Cardiac fibroblast (primary cell): ENCODE measurements at places on chromosomes 16 and 17.

- no peak for DNase-seq
These were observed 5.8 kb downstream of the CEP20 start for GRCh38 chr16:15882563-15882962.

- DNase-seq: no peak
These were observed 12.5 kb downstream of the DRC3 start for GRCh38 chr17:17985153-17985552.

- DNase-seq: no peak
These were observed 3.3 kb downstream of the STX4 start for GRCh38 chr16:31036691-31037090.

DNA sequence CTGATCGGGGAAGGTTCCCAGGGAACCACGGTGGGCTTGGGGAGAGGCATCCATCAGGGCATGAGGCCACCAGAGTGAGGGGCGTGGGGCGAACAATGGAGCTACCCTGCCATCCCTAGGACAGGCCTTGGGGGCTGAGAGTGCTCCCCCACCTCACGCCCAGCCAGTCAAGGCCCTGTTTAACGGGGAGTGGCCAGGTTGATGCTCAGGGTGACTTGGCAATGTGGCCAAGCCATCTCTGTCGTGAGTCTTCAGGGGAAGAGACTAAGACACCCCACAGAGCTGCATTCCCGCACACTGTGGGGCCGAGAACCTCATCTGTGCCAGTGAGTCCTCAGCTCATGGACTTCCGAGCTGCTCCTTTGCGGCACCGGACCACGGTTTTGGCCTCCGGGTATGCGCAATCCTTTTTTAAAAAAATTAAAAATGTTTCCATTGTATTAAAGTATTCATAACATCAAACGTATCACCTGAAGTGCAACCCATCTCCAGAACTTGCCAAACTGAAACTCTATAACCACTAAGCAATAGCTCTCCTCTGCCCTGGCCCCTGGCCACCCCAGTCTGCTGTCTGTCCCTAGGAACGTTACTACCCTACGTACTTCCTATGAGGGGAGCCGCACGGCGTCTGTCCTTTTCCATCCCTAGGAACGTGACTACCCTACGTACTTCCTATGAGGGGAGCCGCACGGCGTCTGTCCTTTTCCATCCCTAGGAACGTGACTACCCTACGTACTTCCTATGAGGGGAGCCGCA is 71.8 kb upstream of the DOC2B start:
- no peak for DNase-seq

- no peak for DNase-seq
These were observed 32.5 kb upstream of the CCR7 start for GRCh38 chr17:40597556-40598300.

DNA sequence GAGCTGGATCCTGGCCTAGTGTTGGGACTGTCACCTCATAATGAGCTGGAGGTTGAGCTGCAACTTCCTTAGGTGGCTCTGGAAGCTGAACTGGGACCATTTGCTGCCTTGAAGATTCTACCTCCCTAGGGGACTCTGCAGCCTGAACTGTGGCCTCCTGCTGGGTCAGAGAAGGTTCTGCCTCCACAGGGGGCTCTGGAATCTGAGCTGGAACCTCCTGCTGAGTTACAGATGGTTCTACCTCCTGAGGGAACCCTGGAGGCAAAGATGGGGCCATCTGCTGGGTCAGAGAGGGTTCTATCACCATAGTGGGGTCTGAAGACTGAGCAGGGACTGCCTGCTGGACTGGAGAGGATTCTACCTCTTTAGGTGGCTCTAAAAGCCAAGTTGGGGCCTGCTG is 46.6 kb upstream of the NF1 start:
- DNase-seq: no peak

DNA sequence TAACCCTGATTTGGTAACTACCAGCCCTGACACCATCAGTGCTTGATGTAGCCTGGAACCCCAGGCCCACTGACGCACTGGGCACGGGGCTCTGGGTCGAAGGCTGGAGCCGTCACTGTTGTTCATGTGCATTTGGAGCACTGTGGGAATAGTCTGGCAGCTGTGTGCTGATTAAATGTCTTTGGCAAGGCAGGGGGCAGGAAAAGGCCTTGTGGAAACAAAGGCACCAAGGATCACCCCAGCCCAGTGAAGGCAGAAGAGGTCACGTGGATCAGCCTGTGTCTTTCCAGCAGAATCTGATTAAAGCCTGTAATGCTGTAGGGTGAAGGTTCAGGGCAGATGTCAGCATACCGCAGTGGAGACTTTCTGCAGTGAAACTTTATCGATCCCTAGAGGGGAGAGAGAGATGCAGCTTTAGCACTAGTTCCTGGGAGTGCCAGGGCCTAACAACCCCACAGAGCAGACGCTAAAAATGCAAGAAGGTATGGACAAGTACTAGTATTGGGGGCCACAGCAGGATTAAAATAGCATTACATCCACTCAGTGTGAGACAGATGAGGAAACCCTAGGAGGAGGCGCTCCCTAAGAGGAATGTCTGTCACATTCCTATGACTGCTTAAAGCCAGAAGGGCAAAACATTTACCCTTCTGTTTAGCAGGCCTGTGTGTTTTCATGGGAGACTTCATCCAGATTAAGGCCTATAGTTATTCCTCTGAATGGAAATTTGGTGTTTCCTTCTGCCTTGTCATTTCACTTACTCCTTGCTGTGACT is 9.7 kb downstream of the ZNHIT3 start:
- DNase-seq: no peak

- peak; percentile 47 for DNase-seq
These were observed 116.1 kb upstream of the MYOCD start for GRCh38 chr17:12549499-12550041.

DNA sequence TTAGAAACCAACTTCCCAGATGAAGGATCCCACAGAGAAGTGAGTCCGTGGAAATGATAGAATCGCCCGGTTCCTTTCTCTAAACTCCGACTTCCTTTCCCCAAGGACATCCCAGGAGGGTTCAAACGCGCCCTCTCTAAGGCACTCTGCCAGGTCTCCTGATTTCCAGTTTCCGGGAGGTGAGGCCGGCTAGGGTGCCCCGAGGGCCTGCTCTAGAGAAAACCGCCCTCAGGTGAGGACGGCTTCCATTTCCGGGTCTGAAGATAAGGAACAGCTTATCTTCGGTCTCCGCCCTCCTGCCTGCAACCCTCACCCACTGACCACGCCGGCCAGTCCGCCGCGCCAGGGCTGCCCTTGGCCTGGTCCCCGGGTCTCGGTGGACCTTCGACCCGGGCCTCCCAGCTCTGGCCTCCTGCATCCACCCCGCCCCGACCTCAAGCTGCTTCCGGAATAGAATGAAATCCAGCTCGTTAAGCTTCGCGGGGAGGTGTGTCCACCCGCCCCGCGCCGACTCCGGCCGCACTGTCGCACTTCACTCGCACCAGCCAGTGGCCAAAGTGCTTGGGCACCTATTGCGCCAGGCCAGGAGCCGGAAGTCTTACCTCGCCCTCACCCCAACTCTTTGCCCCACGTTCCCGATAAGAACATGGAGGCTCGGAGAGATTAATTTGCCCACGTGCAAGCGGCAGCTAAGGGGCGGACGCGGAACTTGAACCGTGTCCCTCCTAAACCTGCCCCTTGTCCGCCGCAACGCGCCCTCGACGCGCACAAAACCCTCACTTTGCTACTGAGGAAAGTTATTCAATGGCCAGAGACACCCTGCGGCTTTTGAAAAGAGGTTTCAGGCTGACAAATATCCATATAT is 836 bp upstream of the MMP15 start:
- DNase-seq: no peak

- no peak for DNase-seq
These were observed 180.4 kb downstream of the IRF8 start for GRCh38 chr16:86079255-86079885.

DNA sequence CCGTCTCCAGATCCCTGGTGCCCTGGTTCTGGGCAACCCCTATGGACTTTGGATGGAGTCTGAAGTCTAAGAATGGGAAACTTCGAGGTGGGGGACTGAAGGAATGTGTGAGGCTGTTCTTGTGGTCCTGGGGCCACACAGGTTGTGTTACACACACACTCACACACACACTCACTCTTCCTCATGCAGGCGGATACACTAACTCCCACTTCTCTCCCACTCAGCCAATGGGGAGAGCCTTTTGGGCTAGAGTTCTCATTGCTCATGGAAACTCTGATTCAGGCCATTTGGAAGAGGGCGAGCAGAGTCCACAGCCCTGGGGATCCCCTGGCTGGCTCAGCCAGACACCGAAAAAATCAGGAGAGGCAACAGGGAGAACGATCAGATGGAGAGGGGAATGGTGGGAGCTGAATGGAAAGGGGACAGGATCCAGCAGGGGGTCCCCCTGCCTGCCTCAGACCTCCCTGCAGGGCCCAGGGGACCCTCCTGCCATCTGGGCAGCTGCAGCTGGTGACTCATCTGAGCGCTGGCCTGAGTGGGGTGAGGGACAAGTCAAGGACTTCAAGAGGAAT is 9.1 kb downstream of the IGFBP4 start:
- peak; percentile 91 for DNase-seq
